ENCODE measurements at places on chromosomes 7 and 10.

DNA sequence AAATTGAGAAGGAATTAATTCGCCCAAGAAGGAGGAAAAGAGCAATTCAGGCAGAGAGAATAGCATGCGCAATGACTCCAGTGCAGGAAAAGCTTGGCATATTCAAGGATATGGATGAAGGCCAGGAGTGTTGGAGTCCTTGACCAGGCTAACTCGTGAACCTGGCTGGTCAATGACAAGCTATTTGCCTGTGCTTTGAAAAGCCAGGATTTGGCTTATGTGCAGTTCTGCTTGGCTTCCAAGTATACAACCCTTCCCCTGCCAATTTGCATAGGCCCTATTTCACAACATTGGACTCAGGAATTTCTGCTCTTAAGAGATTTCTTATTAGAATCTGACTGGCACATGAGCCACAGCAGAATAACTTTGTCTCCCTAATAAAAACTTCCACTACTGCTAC is 72.3 kb upstream of the SP8 start:
- no peak for DNase-seq

DNA sequence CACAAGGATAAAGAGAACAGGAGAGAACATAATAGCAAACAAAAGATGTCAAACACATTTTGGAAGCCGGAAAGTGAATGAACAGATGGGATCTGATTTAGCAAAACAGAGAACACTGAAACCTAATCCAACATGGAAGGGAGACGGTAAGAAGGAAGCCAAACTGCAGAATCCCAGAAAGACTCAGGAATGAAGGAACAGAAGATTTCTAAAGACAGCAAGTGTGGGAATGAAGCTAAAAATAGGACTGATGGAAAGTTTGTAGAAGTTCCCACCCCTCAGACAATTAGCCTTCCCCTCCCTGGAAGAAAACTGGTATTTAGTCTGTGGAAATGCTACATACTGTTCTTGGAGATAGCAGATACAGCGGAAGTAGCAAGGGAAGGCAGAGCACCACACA is 40.8 kb downstream of the SLC16A12 start:
- no peak for DNase-seq

DNA sequence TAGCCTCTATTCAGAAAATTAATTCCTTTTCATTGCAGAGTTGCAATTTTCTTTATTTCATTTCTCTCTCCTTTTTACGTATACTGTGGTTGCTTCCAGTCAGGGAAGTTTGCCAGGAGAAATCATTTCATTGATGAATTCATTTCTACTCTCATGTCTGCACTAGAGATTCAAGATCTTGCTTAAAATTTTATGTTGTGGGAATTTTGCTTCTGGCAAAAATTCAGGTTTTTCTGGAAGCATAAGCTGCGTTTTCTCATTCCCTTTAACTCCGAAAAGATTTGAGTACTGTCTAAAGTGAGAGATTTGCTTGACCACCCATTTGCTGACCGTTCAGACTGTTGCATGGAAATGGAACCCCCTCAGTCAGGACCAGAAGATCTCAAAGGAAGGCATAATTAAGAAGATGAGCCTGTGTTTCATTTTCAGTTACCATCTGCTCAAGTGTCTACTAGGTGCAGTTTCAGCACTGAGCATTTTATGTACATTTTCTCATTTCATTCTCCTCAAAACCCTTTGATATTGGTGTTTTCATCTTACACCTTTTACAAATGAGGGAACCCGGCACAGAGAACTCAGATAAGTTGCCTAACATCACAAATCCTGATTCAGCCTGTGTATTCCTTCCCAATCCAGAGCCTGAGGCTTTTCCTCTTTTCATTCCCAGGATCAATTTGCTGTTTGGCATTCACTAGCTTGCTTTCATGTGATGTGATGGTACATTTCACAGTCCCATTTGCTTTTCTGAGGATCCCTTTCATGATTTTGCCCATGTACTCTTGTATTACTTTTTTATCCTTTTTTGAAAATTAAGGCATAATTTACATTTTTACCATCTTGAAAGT is 3.9 kb downstream of the PTPRZ1 start:
- no peak for DNase-seq

DNA sequence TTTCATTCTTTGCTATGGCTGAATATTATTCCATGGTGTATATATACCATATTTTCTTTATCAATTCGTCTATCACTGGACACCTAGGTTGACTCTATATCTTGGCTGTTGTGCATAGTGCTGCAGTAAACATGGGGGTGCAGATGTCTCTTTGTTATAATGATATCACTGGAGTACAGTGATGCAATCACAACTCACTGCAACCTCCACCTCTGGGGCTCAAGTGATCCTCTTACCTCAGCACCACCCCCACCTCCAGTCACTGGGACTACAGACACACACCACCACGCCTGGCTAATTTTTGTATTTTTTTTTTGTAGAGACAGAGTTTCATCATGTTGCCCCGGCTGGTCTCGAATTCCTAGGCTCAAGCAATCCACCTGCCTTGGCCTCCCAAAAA is 15.6 kb downstream of the KLHL7 start:
- no peak for DNase-seq

DNA sequence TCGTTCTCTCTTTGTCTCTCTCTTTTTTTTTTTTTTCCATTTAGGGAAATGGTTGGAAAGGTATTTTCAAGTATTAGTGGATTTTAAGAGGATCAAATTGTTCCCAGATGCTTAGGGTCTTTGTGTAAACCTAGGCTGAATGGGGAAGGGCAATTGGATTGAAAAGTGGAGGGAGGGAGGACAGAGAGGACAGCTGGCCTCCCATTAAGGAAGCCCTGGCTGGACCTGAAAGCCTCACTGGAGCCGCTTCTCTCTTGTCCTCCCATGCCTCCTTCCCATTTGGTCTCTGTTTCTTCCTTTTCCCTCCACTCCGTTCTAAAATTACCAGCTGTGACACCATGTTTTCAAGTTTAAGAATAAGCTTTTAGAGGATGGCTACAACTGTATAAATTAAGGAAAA is 104.1 kb downstream of the TACC2 start:
- no peak for DNase-seq

DNA sequence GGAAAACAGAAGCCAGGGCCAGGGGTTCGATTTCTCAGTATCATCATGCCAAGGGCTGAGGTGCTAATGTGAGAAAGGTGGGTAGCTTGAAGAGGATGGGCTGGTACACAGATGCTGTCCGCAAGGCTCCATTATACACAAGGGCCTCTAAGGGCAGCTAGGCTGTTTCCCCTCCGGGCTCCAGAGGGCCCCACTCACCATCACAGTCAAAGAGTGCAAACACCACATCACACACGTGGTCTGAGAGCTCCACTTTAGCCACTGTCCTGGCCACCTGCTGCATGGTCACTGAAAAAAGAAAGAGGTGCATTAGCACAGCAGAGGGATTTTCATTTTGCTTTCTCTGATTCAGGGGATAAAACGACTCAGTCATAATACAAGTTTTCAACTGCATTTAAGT is 20.9 kb upstream of the DNAJB12 start:
- no peak for DNase-seq

DNA sequence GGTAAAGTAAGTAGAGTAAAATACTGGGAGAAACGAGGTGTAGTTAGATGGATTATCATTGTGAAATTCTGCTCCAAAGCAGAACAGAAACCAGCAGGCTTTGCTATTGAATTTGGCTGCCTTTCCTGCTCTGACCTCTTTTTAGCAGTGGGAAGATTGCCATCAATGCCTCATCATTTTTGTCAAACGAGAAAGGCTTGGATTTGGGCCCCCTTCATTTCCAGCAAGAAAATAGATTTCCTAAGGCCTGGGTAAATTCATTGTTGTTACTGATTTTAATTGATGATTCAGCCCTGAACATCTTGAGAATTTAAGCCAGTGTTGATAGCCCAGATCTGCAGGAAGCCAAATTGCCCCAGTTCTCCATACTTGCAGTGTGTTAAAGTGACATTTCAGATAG is 35.2 kb upstream of the ASAH2 start:
- no peak for DNase-seq

DNA sequence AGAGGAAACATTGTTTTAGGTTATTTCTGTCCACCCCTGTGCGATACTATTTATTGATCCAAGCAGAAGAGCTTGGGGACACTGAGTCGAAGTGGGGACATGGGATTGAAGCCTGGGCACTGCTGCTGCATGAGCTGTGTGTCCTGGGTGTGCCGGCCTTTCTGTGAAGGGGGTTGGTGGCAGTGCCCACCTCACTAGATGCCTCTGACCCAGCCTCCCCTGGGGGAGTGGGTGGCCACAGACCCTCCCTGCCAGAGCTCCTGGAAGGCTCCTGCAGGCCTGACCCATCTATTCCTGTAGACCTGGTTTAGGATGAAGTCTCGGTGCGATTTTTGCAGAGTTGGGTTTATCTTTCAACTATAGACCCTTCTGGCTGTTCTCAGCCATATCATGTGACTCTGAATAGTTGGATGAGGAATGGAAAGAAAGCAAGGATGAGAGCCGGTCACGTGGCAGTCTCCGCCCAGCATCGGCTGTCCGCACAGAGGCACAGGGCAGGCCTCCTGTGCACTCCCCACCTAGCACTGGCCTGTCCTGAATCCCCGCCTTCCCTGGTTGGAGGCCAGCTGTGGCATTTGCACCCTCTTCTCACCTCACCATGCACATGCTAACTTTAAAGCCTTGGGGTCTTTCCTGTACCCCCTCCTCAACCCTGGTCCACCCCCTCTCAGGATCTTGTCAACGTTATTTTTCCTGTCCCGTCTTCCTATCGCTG is 17.6 kb upstream of the SH2D4B start:
- DNase-seq, result no peak

DNA sequence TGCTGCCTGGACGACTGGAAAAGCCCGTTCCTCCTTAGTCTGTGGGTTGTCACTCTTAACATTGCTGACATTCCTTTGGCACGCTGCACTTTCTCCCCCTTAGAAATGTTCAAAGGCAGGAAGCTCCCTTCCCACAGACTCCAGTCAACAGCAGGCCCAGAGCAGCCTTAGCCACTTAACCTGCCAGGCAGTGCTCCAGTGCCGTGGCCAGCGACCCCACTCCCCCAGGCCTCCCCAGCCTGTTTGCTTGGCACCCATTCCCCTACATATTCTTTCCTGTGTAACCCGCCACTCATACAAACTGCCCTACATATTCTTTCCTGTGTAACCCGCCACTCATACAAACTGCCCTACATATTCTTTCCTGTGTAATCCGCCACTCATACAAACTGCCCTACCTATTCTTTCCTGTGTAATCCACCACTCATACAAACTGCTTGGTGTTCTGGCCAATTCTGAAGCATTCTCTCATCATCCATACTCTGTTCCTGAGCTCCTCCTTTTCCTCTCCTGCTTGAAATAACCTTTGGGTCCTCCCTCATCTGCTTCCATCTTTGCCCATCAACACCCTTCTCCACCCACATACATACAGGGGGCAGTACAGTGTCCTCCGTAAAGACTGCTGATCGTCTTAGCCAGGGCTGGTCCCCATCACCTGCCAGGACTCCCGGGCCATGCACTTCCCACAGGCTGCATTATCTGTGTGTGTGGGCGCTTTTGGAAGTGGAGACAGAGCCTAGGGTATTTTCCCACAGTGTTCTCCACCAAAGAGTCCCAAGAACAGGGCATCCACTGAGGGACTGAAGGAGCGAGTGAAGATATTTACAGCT is 57.3 kb downstream of the ADARB2 start:
- no peak for DNase-seq

GRCh38 chr7:112365551-112365950 is 84.7 kb upstream of the IFRD1 start:
- DNase-seq, result no peak

DNA sequence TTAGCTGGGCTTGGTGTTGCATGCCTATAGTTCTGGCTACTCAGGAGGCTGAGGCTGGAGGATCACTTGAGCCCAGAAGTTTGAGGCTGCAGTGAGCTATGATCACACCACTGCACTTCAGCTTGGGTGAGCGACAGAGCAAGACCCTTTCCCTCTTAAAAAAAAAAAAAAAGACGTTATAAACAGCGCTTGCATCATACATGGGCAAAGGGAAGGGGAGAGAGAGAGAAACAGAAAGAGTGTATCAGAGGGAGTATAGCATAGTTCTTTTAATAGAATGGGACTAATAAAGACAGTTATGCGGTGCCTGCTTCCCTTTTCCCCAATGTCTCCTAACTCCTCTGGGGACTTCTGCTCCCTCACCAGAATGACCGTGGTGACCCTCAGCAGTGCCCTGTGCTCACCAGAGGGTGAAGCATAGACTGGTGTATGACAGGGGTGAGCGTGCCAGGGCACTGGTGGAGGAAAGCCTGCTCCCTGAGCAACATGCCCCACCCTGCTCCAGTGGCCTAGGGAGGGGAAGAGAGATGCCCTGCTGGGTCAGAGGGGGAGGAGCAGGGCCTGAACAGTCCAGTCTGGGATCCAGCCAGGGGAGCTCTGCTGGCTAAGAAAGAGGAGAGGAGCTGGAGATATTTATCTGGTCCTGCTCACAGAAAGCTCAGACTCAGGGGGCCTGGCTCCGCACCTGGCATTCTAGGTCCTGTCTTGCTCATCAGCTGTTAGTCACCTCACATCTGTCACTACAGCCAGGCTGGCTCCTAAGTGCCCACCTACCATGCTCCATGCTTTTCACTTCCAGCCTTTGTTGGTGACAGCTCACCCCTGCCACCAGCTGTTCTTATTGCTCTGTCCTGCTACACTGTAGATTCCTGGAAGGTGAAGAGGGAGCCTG is 2.2 kb downstream of the PDZD7 start:
- DNase-seq, result no peak

DNA sequence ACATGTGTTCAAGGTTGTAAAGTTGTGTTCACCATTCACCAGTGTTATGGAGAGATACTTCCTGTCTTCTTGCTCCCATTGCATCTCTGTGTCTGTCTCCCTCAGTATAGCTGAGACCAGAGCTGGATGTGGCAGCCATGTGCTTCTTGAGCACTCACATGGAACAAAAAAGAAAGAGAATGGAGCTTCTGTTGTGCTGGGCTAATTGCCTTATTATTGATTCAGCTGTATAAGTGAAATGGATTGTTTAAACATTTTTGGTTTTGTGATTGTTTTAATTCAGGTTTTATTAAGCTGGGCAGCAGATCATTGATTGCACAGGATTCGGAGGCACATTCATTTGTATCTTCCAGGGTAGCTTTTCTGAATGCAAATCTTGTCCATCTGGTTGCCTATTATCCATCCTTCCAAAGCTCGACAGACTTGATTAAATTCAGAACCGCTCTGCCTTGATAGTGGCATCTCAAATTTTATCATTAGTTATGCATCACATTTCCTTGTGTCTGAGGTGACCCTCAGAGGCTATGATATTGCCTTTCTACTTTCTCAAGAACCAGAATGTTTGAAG is 119.9 kb downstream of the CCNY start:
- no peak for DNase-seq

GRCh38 chr7:12567015-12567414 is 3.5 kb upstream of the SCIN start:
- DNase-seq, result no peak

DNA sequence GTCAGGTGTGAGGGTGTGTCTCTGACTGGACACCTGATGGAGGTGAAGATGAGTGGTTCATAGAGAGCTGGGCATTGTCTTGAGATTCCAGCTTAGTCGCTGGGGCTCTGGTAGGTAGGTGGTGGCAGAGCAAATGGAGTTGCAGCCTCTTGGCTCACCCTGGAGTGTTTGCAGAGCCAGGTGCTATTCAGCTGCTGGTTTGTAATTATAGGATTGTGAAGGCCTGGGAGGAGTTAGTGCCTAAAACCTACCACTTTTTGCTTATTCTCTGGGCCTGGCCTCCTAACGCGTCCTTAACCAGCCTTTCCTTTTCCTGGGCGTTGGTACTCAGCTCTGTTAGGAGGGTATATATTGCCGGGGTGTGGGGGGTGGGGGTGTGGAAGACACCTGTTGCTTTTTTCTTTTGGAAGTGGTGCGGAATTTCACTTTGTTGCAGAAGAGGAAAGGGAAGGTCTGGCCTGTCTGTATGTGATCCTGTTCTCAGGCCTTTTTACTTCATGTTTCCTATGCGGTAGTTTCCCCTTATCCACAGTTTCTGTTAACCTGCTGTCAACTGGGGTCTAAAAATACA is 3.2 kb downstream of the PPRC1 start:
- no peak for DNase-seq

GRCh38 chr7:30652698-30653641 is 29.3 kb downstream of the CRHR2 start:
- no peak for DNase-seq
